PC-3 (cell line): ENCODE measurements at places on chromosomes 6 and 20. TPM values are rescaled to one million over a fixed set of nuclear protein-coding genes. Genes with fewer than 3 reads are reported as not detected.
A peak's percentile ranks its signal among the peaks of the same experiment; 100 is the strongest.

DNA sequence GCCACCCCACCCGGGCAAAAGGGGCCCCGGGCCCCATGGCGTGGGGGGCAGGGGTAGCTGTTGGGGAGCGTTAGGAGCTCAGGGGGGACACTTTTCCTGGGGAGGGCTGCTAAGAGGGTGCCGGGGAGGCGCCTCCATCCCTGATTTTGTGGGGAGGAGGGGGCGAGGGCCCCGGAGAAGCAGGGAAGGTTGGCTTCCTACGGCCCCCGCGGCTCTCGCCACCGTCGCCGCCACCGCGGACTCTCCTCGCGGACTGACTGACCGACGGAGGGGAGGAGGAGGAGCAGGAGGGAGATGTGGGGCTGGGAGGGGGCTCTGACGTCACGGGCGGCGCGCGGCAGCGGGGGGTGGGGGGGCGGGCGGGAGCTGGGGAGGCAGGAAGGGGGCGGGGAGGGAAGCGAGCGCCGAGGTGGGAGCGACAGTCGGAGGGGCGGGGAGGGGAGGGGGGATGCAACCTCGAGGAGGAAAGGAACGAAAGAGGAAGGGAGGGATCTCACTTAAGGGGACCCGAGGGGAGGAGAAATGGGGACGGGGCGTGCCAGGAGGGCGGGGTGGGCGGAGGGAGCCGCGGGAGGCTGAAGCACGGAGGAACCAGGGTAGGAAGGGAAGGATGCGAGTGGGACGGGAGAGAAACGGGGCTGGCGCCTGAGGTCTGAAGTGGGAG, 5.1 kb downstream of the GABBR1 start:
- peak; percentile 13 for DNase-seq

Gene OSTM1
- 12.4 and 13.5 TPM in 2 replicates for total RNA-seq

Gene ANKRD66
- not detected in 2 replicates for total RNA-seq

DNA sequence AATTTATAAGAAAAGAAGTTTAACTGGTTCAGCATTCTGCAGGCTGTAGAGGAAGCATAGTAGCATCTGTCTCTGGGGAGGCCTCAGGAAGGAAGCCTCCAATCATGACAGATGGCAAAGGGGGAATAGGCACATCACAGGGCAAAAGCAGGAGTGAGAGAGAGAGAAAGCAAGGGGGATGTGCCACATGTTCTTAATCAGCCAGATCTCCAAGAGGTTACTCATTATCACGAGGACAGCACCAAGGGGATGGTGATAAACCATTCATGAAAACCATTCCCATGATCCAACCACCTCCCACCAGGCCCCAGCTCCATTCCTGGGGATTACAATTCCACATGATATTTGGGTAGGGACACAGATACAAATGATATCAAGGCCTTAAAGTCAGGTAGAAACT, 217.5 kb upstream of the TCF21 start:
- no peak for DNase-seq

DNA sequence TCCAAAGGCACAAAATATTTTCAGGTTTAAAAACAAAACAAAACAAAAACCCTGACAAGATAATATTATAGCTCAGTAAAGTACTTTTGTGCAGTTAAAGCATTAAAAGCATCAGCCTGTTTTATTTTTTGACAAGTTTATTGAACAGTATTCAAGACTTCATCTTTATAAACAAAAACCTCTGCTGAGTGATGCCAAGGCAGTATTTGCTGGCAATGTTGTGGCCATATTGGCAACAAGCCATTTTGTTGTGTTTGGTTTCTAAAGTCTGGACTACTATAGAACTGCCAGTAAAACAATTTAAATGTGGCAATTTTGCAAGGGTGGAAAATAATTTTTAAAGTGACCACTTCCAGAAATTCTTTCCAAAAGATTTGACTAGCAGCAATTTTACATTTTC, 15.9 kb downstream of the CPNE1 start:
- DNase-seq = peak; percentile 15

GRCh38 chr6:39407446-39407993, 85.0 kb upstream of the KCNK16 start:
- DNase-seq = no peak

DNA sequence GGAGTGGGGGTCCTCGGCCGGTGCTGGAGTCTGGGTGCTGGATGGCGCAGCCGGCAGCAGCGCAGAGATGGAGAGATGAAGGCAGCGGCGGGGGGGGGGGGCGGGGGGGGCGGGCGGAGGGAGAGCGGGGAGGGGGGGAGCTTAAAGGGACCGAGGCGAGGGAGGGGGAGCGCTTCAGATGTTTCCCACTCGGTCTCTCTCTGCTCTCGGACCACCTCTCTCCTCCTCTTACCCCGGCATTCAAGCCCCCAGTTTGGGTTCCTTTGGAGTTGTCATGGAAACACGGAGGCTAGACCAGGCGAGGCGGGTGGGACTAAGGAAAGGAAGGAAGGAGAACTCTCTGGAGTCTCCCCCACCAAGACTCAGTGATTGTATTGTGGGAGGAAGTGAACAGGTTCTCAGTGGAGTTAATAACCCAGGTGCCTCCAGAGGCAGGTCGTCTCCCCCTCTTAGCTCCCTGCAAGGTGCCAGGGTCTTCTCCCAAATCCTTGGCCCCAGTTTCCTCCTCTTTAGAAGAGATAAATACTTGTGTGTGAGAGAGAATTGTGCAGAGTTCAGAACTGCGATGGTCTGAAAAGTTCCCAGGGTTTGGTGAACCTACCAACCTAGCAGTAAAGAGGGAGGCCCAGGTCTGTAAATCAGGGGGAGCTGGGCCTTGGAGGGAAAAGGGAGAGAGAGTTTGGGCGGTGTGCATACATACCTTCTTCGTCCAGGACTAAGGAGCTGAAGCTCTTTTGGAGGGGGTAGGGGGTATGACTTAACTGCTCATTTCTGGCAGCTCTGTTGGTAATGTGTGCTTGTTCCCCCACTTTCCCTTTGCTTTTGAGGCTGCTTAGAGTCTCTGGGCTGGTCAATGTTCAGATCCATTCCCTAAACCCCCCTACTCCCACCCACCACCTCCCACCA, at the start of gene PRRT1:
PRRT1 (minus strand) TSS at position 77 of the 906 bp plus-strand sequence. CDS start 112 bp downstream, outside the sequence.
- no peak for DNase-seq

GRCh38 chr20:549722-550496, 6.3 kb upstream of the CSNK2A1 start:
- no peak for DNase-seq

Gene GABRR1
- not detected in 2 replicates for total RNA-seq
